ENCODE measurements at places on chromosomes 5 and 9. TPM values are rescaled to one million over a fixed set of nuclear protein-coding genes. Genes with fewer than 3 reads are reported as not detected.

The PCDHGA8 gene
- total RNA-seq: 1.5 TPM

The TPD52L3 gene
- not detected for total RNA-seq

The UGT3A1 gene
- total RNA-seq: not detected

The RASGEF1C gene
- total RNA-seq: not detected

- H3K27ac ChIP-seq: no peak overlapping the region
- no peaks in the 10 kb centered on the region for H3K36me3 ChIP-seq
- DNase-seq: no peak
- no peaks in the 10 kb centered on the region for H3K4me1 ChIP-seq
These were observed 196.6 kb downstream of the PTTG1 start for GRCh38 chr5:160618286-160618685.

DNA sequence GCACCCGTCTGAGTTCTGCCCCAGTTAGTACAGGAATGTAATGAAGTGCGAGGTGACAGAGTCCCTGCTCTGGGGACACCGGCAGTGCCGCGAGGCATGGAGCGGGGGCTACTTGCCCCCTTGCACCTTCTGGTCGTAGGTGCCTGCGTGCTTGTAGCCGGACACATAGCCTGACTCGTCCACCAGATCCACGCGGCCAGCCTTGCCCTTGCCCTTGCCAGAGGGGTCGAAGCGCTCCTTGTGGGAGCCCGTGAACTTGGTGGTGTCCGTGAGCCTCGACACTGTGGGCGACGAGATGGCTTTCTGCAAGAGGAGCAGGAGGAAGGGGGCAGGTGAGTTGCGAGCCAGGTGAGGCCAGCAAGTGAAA lies 28.2 kb downstream of the TPPP start:
- H3K36me3 ChIP-seq: peaks cover 53% of the 10 kb centered on the region
- peak; percentile 38 for DNase-seq
- no peaks in the 10 kb centered on the region for H3K4me1 ChIP-seq
- no peaks in the 10 kb centered on the region for H3K27me3 ChIP-seq
- no peak overlapping the region for H3K27ac ChIP-seq

DNA sequence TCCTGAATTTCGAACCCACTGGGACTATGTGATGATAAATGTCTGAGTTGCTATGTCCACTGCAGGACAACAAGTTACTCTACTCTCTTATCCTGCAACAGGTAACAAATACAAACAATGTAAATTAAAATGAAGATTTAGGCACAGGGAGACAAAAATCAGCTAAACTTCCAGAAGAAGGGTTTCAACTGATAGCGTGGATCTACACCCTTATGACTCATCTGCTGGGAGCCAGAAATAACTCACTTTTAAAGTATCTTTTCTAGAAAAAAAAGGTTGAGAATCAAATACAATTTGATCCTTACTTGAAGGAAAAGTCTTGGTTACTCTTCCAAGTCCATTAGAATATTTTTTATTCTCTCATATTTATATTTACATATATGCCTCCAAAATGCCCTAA lies 21.4 kb downstream of the PJA2 start:
- DNase-seq: no peak
- peaks cover 23% of the 10 kb centered on the region for H3K4me1 ChIP-seq
- no peak overlapping the region for H3K27ac ChIP-seq
- no peaks in the 10 kb centered on the region for H3K36me3 ChIP-seq
- no peak overlapping the region for H3K4me3 ChIP-seq
- H3K27me3 ChIP-seq: no peaks in the 10 kb centered on the region

DNA sequence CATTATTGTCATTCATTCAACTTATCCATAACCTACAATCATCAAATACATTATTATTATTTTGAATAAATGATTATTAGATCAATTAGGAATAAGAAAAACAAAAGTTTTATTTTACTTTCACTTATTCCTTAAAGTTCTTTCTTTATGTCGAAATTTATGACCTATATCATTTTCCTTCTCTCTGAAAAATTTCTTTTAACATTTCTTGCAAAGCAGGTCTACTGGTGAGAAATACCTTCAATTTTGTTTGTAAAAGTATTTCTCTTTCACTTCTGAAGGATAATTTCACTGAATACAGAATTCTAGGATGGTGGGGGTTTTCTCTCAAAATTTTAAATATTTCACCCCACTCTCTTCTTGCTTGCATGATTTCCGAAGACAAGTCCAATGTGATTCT lies 2.6 kb upstream of the CCNI2 start:
- peaks cover 16% of the 10 kb centered on the region for H3K27me3 ChIP-seq
- H3K4me3 ChIP-seq: no peak overlapping the region
- H3K27ac ChIP-seq: no peak overlapping the region

- H3K4me3 ChIP-seq: no peak overlapping the region
- no peaks in the 10 kb centered on the region for H3K4me1 ChIP-seq
- no peaks in the 10 kb centered on the region for H3K36me3 ChIP-seq
- no peaks in the 10 kb centered on the region for H3K27me3 ChIP-seq
- DNase-seq: no peak
These were observed 40.8 kb downstream of the C9 start for GRCh38 chr5:39323542-39323941.

GRCh38 chr5:78360674-78360923 lies 182 bp downstream of the SCAMP1 start:
- H3K4me1 ChIP-seq: peaks cover 29% of the 10 kb centered on the region
- no peaks in the 10 kb centered on the region for H3K36me3 ChIP-seq
- peak overlapping the region; percentile 95 for H3K27ac ChIP-seq
- DNase-seq: no peak

- H3K4me1 ChIP-seq: peaks cover 17% of the 10 kb centered on the region
- H3K36me3 ChIP-seq: no peaks in the 10 kb centered on the region
- DNase-seq: no peak
- peak overlapping the region; percentile 78 for H3K4me3 ChIP-seq
These were observed 597 bp upstream of the CENPH start for GRCh38 chr5:69188811-69189161.

DNA sequence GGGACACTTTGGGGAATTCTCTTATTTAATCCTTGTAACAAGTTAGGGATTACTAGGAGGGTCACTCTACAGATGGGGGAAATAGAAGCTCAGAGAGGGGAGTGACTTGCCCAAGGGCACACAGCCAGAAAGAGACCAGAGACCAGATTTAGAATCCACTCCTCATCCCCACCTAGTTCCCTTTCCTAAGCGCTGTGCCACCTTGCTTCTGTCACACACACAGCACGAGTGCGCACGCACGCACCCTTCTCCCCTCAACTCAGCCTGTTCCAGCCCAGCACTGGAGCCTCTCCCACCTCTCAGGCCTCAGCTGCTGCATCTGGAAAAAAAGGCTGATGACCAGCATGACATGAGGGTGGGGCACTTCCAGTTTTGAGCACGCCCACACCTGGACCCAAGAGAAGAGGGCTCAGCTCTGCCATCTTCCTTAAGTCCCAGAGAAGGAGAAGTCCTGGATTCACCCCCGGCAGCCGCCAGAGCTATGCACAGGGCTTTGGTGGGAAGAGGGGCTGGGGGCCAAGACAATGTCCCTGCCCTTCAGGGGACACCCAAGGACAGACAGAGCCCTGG lies 18.5 kb downstream of the NR5A1 start:
- H3K27ac ChIP-seq: no peak overlapping the region
- no peaks in the 10 kb centered on the region for H3K4me1 ChIP-seq
- no peaks in the 10 kb centered on the region for H3K36me3 ChIP-seq
- peaks cover 45% of the 10 kb centered on the region for H3K27me3 ChIP-seq
- no peak for DNase-seq
- H3K4me3 ChIP-seq: no peak overlapping the region

DNA sequence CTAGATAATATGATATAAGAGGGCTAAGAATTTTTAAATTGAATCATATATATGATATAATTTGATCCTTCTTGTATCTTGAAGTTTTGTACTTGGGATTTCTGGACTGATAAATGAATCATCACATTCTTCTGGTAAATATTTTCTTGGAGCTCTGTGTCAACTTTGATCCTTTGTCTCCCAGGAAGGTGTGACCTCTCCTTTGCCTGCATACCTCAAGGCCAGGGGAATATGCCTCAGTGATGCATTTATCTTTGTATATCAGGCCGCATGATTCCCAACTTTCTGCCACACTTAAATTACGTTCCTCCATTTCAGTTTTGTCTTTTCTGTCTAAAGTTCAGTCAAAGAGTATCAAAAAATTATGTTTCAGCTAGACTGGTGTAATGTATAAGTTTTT lies 101.2 kb downstream of the NLN start:
- no peaks in the 10 kb centered on the region for H3K36me3 ChIP-seq
- no peak overlapping the region for H3K4me3 ChIP-seq
- H3K4me1 ChIP-seq: peaks cover 5% of the 10 kb centered on the region
- H3K27me3 ChIP-seq: no peaks in the 10 kb centered on the region
- DNase-seq: no peak

- H3K27ac ChIP-seq: no peak overlapping the region
- no peak for DNase-seq
- H3K36me3 ChIP-seq: no peaks in the 10 kb centered on the region
These were observed 365.8 kb upstream of the ZNF608 start for GRCh38 chr5:125112196-125112595.

- peaks cover 68% of the 10 kb centered on the region for H3K4me1 ChIP-seq
- no peaks in the 10 kb centered on the region for H3K27me3 ChIP-seq
- peaks cover 5% of the 10 kb centered on the region for H3K36me3 ChIP-seq
These were observed 13.9 kb downstream of the NEK6 start for GRCh38 chr9:124271660-124272059.

DNA sequence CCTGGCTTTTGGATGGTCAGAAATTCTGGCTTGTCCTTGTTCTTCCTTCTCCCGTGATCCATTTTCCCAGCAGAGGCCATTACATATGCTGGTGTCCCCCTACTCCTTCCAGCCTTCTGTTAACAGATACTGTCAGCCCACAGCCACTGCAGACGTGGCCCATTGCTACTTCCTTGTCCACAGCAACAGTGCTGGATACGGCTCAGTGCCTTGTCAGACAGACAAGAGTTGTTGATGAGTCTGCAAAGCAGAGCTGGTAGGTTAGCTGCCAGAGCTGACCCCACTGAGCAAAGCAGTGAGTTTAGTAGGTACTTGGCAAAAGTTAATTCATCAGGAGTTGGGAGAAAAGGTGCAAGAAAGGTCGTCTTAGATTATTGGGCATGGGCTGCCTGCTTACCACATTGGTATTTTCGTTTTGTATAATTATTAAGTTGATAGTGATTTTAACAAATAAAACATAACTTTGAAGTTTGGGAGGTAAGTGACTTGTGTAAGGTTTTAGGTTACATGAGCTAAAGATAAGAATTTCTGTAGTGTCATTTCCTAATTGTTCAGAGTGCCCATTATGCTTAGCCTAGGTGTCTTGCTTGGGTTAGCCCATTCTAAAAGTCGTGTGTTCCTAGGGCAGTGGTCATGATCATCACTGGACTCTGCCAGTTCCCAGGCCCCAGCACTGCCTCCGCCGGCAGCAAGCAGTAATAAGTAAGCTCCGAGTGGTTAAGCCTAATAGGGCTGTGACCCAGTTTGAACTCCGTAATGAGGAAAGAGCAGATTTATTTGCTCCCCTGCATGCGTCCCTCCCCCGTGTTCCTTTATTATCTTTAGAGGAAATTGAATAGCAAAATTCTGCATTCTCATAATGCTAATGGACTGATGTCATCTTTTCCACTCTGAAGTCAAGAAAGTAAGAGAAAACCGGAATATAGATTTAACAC lies 292.0 kb downstream of the FANCC start:
- H3K4me3 ChIP-seq: no peak overlapping the region
- H3K4me1 ChIP-seq: peaks cover 89% of the 10 kb centered on the region
- peak; percentile 71 for DNase-seq
- H3K27me3 ChIP-seq: no peaks in the 10 kb centered on the region

- no peaks in the 10 kb centered on the region for H3K27me3 ChIP-seq
- no peaks in the 10 kb centered on the region for H3K36me3 ChIP-seq
- DNase-seq: no peak
- no peak overlapping the region for H3K27ac ChIP-seq
These were observed 199.6 kb downstream of the KCTD16 start for GRCh38 chr5:144370273-144370672.

DNA sequence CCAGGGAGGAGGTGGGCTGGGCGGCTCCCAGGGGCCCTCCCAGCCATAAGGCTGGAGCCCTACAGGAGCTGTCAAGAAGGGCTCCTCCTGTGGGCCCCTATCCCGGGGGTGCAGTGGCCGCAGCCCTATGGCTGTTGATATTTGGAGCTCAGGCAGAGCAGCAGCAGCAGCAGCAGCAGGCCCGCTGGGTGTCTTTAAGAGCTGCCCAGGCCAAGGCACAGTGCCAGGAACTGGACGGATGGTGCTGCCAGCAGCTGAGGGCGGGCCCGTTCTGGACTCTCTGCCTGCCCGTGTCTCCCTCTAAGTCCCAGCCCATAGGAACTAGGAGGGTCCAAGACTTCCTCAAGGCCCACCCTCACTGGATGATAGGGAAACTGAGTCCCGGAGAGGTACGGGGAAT lies 3.6 kb downstream of the AK1 start:
- H3K36me3 ChIP-seq: peaks cover 32% of the 10 kb centered on the region
- H3K4me3 ChIP-seq: peak overlapping the region; percentile 29
- DNase-seq: peak; percentile 83
- peak overlapping the region; percentile 56 for H3K27ac ChIP-seq
- H3K4me1 ChIP-seq: peaks cover 67% of the 10 kb centered on the region

- no peaks in the 10 kb centered on the region for H3K27me3 ChIP-seq
- peaks cover 72% of the 10 kb centered on the region for H3K4me1 ChIP-seq
- H3K36me3 ChIP-seq: peaks cover 68% of the 10 kb centered on the region
- H3K4me3 ChIP-seq: no peak overlapping the region
These were observed 9.1 kb downstream of the PDCL start for GRCh38 chr9:122819326-122819725.

DNA sequence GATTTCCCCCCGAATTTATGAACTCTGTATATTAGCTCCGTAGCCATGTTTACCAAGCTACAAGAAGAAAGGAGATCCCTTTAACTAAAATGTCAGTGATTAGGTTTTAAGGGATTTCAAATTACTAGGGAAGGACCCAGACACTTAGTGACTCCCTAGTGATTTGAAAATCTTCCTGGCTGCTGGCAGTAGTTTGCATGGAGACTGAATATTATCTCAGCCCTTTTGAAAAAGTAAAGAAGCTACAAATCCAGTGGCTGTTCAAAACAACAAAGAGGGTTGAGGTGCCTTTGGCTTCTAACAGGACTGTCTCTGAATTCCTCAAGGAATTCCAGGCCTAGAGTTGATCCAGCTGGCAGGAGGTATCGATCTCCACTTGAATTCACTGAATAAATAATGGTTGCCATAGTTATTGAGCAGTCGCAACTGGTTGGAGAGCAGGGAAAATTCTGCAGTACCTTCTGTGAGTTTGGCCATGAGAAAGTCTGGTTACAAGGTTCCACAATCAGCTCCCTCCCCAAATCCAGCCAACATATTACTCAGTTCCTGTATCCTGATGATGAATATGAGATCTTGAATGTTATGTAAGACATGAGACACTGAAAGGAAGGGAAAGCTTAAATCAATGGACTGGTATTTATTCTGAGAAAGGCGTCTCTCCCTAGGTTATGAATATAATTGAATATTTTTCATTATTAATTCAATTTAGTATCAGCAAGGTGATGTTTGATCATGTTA lies 37.7 kb downstream of the NR4A3 start:
- DNase-seq: no peak
- H3K36me3 ChIP-seq: no peaks in the 10 kb centered on the region
- no peaks in the 10 kb centered on the region for H3K4me1 ChIP-seq
- H3K27ac ChIP-seq: no peak overlapping the region
- H3K4me3 ChIP-seq: no peak overlapping the region
